Activated CD4-positive, alpha-beta memory T cell treated with anti-CD3 and anti-CD28 coated beads, Interleukin-2, amount 10 ng/mL, durations not matched to agents 7 days and 5 days (primary cell): ENCODE measurements at places on chromosomes 2 and 18. TPM values are rescaled to one million over a fixed set of nuclear protein-coding genes. Genes with fewer than 3 reads are reported as not detected.

DNA sequence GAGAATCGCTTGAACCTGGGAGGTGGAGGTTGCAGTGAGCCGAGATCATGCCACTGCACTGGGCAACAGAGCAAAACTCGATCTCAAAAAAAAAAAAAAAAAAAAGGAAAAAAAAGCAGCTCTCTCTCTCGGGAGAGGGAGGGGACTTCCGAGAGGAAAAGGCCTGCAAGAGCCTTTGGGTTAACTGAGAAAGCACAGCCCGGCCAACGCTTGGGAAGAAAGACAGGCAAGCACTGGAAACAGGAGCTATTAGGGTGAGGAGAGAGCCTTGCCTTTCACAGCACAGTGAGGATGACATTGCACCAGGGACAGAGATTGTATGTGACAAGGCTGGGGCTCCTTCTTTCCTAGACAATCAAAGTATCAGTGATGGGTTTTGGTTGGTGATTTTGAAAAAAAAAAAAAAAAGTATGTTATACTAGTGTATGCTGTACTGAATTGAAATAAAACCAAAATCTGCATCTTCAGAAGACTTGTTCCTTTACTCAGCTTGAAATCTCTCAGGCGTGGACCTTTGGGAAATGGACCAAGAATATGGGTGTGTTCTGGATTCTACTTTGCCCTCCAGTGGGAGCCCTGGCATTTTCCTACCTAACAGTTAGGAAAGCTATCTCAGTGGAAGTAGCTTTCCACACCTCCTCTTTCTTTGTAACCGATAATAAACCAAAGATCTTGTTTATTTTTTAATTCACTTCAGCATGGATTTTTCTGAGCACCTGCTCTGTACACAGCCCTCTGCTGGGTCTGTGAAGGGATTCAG, 16.7 kb downstream of the SRSF7 start:
- no peak overlapping the region for H3K4me3 ChIP-seq
- no peaks in the 10 kb centered on the region for H3K27me3 ChIP-seq
- peaks cover 15% of the 10 kb centered on the region for H3K4me1 ChIP-seq

STARD6 gene
- total RNA-seq, result not detected

DNA sequence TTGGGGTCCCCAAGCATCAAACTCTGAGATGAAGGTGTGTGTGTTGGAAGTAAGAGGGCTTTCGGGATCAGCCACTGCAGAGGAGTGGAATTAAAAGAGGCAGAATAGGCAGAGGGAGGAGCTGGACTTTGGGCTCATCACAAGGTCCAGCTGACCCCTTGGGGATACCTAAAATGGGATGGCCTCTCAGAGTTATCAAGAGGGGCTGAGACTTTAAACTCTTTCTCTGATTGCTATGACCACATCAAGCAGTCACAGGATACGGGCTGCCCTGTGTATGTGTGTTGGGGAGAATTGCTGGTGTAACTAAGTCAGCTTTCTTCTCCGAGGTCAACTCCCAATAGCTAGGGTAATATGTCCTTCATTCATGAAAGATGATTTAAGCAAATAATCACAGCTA, 127.7 kb upstream of the SLC14A2 start:
- H3K27ac ChIP-seq, result no peak overlapping the region
- H3K36me3 ChIP-seq, result no peaks in the 10 kb centered on the region
- peaks cover 9% of the 10 kb centered on the region for H3K27me3 ChIP-seq
- no peaks in the 10 kb centered on the region for H3K4me1 ChIP-seq
- DNase-seq, result no peak

EGR4 gene
- not detected for total RNA-seq

DNA sequence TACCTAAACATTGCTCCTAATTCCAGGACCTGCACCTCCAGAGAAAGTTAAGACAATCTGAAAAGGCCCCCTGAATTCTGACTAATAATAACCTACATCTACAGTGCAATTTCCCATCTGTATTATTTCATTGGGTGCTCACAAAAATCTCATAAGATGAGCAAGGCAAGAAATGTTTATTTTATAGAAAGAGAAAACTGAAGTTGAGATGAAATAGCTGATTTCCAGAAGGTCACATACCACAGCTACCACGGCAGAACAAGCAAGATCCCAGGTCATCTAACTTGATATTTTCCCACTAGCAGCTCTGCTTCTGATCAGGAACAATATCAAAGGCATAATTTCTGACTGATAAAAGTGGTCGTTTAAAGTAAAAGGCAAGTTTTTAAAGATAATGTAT, 105.8 kb upstream of the COL5A2 start:
- no peak overlapping the region for H3K27ac ChIP-seq
- no peak overlapping the region for H3K4me3 ChIP-seq

PROKR1 gene
- not detected for total RNA-seq

FAP gene
- not detected for total RNA-seq

DNA sequence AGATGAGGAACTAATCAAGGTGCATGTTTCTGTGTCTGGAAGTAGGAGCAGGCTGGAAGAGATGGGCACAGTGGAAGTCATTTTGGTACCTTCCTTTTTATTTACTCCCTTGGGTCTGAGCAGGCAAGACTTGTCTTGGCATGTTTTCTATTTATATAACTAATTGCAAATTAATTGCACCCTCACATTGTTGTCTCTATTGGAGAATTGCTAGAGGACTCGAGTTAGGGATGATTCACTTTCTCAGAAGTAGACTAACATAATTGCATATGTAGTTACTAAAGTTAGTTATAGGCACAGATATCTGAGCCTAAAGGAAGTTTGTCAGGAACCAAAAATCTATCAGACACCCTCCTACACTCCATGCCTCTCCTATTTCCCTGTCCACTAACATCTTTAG, 92.8 kb upstream of the NRP2 start:
- no peak overlapping the region for H3K27ac ChIP-seq
- no peaks in the 10 kb centered on the region for H3K4me1 ChIP-seq

- H3K4me1 ChIP-seq, result peaks cover 3% of the 10 kb centered on the region
- H3K36me3 ChIP-seq, result peaks cover 22% of the 10 kb centered on the region
- H3K4me3 ChIP-seq, result no peak overlapping the region
- no peak for DNase-seq
Observed at GRCh38 chr2:24832521-24832920, 39.3 kb downstream of the CENPO start.
